ENCODE measurements at places on chromosomes 3 and 15.

DNA sequence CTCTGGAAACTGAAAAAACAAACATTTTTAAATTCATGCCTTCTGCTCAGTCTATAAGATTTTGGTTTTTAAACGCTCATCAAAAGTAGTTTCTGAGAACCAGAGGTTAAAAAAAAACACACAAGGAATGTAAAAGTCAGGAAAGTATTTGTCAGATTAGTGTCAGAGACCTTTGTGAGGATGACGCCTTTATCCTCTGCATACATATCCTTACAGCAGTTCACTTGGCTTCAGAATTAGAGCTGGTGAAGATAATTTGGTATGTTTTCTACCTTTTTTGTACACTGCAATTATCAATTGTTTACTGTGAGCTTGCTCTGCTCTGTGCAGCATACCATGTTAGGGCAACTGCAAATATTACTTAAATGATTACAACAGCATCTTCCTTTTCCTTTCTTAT is 8.3 kb downstream of the PRTG start:
- no peak for DNase-seq

GRCh38 chr3:120418866-120419490 is 31.8 kb downstream of the FSTL1 start:
- no peak for DNase-seq

DNA sequence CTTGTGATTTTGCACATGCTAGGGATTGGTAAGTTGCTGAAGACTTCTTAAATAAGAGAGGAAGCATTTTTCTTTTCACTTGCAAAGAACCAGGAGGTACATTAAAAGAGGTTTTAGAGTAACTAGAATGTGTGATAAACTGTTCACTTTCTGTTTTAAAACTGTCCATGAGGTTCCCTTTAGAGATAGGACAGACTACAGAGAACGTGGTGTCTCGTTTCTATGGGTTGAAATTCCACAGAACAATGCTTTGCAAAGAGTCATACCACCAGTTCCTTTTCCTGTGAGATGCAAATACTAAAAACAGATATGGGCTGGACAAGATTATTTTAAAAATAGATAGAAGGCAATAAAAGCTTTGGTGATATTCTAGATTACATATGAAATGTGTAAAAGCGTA is 372.8 kb downstream of the TIGIT start:
- no peak for DNase-seq

GRCh38 chr15:30043211-30043655 is 39.5 kb upstream of the GOLGA8J start:
- no peak for DNase-seq

GRCh38 chr3:143668924-143669790 is 179.1 kb downstream of the SLC9A9 start:
- DNase-seq, result no peak

DNA sequence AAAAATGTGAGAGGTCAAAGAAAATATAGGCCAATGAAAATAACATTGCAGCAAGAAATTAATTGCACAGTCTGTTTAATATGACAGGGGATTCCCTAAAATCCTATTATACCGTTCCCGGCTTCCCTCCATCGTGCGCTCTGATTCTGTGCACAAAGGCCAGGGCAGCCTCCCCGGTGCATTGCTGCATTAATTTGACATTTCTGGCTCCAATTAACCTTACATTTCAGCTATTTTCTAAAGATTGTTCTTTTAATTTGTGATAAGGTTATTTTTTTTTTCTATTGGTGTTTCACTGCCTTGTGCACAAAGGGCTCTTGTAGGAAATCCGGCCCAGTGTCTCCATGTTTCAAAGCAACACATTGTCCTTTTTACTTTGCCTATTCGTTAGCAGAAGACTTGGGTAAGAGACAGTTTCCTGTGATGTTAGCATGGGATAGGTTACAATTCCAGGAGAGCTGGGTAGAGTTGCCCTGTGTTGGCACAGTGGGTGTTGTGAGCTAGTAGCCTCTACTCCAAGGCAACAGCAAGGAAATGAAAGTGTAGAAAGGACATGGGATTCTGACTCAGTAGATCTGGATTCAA is 257.3 kb upstream of the IGF1R start:
- no peak for DNase-seq

GRCh38 chr15:70586241-70586640 is 177.1 kb downstream of the UACA start:
- DNase-seq, result no peak

All from stimulated activated CD8-positive, alpha-beta memory T cell treated with anti-CD3 and anti-CD28 coated beads, Interleukin-2, amount 100 ng/mL, for 1 hour (primary cell).